Skeletal muscle cell (primary cell): ENCODE measurements at places on chromosomes 4 and X.

DNA sequence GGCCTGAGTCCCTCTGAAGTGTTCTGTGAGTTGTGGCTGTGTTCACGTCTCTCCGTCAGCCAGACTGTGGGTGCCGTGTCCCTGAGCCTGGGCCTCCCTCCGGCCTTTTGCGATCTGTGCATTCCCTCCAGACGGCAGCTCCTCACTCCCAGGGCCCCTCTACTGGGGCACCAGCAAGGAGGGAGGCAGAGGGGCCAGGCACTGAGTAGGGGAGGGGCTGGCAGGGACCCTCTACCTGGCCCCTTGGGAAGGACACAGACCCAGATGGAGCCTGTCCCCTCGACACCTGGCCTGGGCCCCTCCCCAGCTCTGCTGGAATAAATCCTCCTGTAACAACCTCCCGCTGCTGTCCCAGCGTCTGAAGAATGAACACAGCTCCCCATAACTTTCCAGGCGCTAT, 110.0 kb upstream of the NKX1-1 start:
- DNase-seq, result no peak

DNA sequence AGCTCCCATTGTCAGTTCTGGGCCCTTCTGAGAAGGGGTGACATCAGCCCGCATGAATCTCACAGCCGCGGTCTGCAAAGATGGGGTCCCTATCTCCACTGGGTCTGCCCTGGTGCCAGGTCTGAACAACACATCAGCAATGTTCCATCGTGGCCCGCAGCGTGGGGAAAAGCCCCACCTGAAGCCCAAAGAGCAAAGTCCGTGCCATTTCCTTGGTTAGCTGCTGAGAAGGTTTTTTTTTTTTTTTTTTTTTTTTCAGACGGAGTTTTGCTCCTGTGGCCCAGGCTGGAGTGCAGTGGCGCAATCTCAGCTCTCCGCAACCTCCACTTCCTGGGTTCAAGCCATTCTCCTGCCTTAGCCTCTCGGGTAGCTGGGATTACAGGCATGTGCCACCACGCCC, 79.4 kb downstream of the DCTD start:
- DNase-seq, result no peak

- DNase-seq, result no peak
These were observed 19.1 kb upstream of the XK start for GRCh38 chrX:37666516-37666915.

DNA sequence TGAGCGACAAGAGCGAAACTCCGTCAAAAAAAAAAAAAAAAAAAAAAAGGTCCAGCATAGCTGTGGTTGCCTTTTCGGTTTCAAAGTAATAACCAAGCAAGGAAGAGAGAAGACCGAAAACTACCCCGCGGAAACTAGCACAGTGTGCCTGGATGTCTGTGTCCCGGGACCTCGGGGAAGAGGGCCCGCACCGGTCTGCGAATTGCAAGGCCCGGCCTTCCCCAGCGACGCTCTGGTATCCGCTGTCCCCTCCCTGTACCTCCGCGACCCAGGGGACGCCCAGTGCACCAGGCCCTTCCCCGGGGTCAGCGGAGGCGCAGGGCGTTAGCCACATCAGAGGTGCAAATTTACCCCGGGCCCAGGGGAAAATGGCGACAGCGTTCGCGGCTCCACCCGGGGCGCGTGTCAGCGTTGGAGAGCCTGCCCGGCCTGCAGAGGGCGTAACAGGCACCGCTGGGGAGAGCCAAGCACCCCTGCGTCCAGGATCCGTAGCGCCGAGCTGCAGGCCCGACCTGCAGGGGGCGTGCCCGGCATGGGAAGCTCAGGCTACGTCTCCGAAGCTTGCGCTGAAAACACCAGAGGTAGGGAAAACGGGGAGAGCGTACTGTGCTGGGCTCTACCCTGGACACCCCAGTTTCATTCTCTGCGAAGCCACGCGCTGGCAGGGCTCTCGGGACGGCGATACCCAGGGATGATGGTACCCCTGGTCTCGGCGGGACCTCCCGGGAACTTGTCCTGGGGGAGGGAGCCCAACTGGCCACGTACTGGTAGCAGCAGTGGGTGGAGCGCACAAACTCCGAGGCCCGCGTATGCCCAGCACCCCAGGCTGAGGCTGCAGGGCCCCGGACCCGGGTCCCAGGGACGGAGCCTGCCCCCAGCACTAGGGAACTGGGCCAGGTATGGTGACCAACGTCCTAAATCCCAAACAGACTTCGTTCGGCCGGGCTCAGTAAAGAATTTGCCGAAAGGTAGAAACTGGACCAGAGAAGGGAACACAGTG, 16.2 kb downstream of the NKX6-1 start:
- no peak for DNase-seq

DNA sequence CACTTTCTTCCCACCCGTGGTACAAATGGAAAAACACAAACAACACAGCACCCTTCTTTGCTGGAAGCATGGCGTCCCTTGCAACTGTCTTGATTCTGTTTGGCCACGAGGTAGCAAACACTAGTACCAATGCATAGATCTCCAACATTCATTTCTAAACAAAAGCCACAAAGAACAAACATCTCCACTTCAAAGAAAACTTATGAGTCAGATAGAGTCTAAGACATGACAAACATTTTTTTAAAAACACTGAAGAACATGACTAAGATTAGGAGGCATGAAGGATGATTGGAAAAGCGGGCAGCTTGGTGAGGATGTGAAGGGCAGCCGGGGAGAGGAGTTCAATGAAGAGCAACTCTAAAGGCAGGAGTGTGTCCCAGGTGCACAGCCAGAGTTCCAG, 197.6 kb upstream of the FAM9B start:
- peak; percentile 3 for DNase-seq

DNA sequence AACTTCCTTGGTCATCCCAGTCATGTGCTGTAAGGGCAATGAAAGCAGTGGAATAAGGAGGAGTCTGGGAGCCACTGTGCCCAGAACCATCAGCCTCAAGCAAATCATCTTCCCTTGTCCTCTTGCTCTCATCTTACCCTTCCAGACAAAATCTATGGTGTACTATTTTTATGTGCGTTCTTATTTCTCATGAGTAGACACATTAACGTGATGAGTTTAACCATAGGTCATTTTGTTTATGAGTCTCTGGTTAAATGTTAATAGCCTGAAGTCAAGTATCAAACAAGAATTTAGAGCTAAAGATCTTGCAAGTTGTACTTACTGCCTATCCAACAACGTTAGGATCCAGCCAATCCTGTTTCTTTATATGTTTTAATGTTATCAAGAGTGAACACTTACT, 495.3 kb downstream of the SPRY1 start:
- no peak for DNase-seq

GRCh38 chr4:56655209-56655626, 25.9 kb downstream of the HOPX start:
- no peak for DNase-seq
